ENCODE measurements at places on chromosomes 12 and 14.

GRCh38 chr12:107514887-107515445 is 170.6 kb upstream of the PWP1 start:
- no peak for DNase-seq
- no peaks in the 10 kb centered on the region for H3K4me1 ChIP-seq
- no peak overlapping the region for H3K27ac ChIP-seq
- no peak overlapping the region for H3K4me3 ChIP-seq

DNA sequence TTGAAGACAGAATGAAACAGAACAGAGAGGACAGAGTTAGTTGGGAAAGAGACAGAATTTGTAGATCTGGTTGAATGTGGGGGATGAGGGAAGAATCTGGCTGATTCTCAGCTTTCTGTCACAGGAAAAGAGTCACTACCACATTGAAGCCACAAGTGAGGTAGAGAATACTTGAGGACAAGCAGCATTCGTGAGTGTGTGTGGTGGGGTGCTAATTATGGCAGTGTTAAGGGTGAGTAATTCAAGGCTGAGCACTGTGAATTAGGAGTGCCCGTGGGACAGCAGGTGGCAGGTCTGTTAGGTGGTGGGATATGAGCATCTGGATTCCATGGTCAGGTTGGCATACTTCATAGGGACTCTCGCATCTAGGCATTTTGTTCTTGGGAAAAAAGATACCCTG is 347.4 kb upstream of the PRICKLE1 start:
- no peak overlapping the region for H3K4me3 ChIP-seq
- no peak for DNase-seq
- H3K27me3 ChIP-seq: no peaks in the 10 kb centered on the region
- H3K36me3 ChIP-seq: no peaks in the 10 kb centered on the region

DNA sequence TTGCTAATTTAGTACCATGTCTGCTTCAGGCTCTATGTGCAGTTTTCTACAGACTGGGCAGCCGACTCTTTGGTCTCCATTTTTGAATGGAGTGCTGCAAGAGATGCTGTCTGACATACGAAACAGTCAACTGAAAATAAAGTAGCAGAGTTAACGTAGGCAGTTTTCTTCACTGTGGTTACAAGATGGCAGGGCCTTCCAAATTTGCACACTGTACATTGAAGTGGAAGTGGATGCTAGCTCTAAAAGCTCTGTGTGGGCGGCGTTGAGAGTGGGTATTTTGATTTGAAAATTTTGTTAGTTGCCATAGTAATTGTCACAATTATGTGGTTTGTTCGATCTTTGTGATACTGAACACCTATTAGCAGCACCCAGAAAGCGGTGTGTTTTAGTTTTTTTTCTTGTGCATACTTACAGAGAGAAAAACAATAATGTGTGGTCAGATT is 154.9 kb upstream of the ATP2B1 start:
- no peaks in the 10 kb centered on the region for H3K27me3 ChIP-seq
- peaks cover 49% of the 10 kb centered on the region for H3K4me1 ChIP-seq
- peak; percentile 86 for DNase-seq
- no peaks in the 10 kb centered on the region for H3K36me3 ChIP-seq

- H3K27me3 ChIP-seq: no peaks in the 10 kb centered on the region
- H3K4me3 ChIP-seq: no peak overlapping the region
- no peaks in the 10 kb centered on the region for H3K36me3 ChIP-seq
- no peak overlapping the region for H3K27ac ChIP-seq
- no peak for DNase-seq
- H3K4me1 ChIP-seq: no peaks in the 10 kb centered on the region
Observed at GRCh38 chr12:41242603-41243002, 54.5 kb downstream of the PDZRN4 start.

DNA sequence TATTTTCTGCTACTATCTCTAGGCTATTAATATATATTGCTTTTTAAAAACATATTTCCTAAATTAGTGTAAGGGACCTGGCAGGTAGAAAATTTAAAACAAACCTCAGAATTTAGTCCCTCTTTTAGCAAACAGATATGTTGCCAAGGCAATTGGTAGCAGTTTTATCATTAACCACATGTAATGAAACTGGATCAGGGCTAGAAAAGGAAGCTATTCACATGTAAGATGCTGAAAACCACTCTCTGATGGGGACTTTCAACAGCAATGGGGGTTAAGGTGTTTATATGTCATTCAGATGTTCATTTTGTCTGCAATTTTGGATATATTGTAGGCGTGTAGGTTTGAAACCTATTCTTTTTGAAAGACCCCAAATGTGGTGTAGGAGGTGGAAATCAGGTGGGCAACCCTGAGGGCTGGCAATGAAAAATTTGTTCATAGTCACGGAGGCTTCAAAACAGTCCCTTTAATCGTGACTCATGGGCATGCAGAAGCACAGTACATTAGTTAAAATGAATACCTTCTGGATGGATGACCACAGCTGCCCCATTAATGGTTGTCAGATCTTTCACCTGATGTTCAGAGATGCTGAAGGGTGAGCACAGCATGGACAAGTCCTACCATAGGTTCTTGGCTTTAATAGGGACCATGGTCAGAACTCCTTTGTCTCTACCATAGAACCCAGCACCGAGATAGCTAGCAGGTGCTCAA is 5.9 kb upstream of the PKP2 start:
- no peaks in the 10 kb centered on the region for H3K4me1 ChIP-seq
- H3K4me3 ChIP-seq: no peak overlapping the region
- H3K27me3 ChIP-seq: peaks cover under 1% of the 10 kb centered on the region
- no peaks in the 10 kb centered on the region for H3K36me3 ChIP-seq
- H3K27ac ChIP-seq: no peak overlapping the region

GRCh38 chr14:85531587-85532373 is 1.8 kb downstream of the FLRT2 start:
- DNase-seq: peak; percentile 3
- H3K27ac ChIP-seq: no peak overlapping the region
- H3K4me1 ChIP-seq: peaks cover 3% of the 10 kb centered on the region
- peaks cover 2% of the 10 kb centered on the region for H3K27me3 ChIP-seq
- no peaks in the 10 kb centered on the region for H3K36me3 ChIP-seq

DNA sequence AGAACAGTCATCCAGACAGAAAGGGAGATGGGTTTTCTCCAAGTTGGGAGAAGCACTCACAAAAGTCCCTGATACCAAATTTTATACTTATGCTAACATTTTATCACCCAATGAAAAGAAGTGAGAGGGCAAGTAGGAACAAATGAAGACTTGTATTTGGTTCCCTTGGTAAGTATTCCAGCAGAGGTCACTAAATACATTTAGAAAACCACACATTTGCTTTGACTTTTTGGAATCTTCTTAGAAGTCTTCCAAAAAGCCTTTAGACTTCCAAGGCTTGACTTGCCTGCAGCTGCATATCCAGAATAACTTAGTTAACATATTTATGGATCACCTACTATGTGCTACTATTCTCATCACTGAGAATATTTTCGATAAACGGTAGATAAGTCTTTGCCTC is 3.1 kb upstream of the GYS2 start:
- no peaks in the 10 kb centered on the region for H3K36me3 ChIP-seq
- no peak overlapping the region for H3K4me3 ChIP-seq
- H3K27me3 ChIP-seq: no peaks in the 10 kb centered on the region
- no peak overlapping the region for H3K27ac ChIP-seq
- no peak for DNase-seq

- no peak for DNase-seq
- H3K27me3 ChIP-seq: no peaks in the 10 kb centered on the region
- H3K36me3 ChIP-seq: no peaks in the 10 kb centered on the region
- no peak overlapping the region for H3K4me3 ChIP-seq
- no peak overlapping the region for H3K27ac ChIP-seq
Observed at GRCh38 chr14:39763402-39763890, 331.2 kb upstream of the FBXO33 start.

GRCh38 chr12:104499668-104500332 is 43.1 kb downstream of the CHST11 start:
- H3K36me3 ChIP-seq: no peaks in the 10 kb centered on the region
- H3K27me3 ChIP-seq: no peaks in the 10 kb centered on the region
- no peak overlapping the region for H3K27ac ChIP-seq
- no peak for DNase-seq
- no peak overlapping the region for H3K4me3 ChIP-seq

DNA sequence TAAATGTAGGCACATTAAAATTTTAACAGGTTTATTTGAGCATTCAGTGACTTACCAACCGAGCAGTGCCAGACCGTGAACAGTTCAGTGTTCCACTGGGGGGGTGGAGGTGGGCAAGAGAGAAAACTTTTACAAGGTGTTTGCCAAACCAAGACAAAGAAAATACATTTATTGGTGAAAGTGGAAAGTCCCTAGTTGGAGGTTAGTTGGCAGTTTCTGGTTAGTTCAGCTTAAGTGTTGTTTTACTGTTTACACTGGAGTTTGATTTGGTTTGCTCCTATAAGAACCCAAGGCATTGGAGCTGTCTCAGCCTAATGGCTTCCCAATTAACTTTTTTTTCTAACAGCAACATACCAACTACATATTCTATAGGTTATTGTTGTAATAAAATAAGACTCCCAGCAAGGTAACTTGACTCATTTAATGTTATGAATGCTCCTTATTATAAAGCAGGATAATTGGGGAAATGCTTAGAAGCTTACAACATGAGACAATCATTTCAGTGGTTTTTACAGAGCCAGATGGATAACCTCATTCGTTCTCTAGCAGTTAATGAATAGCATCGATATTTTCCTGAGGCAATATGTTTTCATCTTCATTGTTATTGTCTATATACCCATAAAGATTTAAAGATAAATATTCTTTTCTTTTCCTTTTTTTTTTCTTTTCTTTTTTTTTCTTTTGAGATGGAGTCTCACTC is 115.8 kb downstream of the ETNK1 start:
- no peak for DNase-seq
- H3K27ac ChIP-seq: no peak overlapping the region
- H3K36me3 ChIP-seq: no peaks in the 10 kb centered on the region
- H3K4me3 ChIP-seq: no peak overlapping the region
- H3K4me1 ChIP-seq: no peaks in the 10 kb centered on the region
- no peaks in the 10 kb centered on the region for H3K27me3 ChIP-seq

- H3K36me3 ChIP-seq: peaks cover 53% of the 10 kb centered on the region
- H3K4me1 ChIP-seq: no peaks in the 10 kb centered on the region
- H3K27ac ChIP-seq: no peak overlapping the region
- H3K27me3 ChIP-seq: no peaks in the 10 kb centered on the region
- no peak overlapping the region for H3K4me3 ChIP-seq
Observed at GRCh38 chr14:67343601-67344230, 15.9 kb downstream of the ATP6V1D start.

DNA sequence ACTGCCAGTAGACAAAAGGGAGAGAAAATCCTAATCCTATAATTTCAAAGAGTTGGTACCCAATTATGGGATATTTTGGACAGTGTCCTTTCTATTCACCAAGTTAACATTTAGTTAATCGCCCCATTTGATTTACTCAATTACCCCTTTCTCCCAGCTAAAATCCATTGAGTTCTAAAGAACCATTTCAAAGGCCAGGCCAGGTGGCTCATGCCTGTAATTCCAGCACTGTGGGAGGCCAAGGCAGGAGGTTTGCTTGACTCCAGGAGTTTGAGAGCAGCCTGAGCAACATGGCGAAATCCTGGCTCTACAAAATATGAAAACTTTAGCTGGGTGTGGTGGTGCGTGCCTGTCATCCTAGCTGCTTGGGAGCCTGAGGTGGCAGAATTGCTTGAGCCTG is 5.5 kb upstream of the GPR19 start:
- no peaks in the 10 kb centered on the region for H3K27me3 ChIP-seq
- H3K36me3 ChIP-seq: no peaks in the 10 kb centered on the region
- H3K4me3 ChIP-seq: no peak overlapping the region
- DNase-seq: no peak

GRCh38 chr14:69360438-69361108 is 37.5 kb downstream of the ERH start:
- H3K4me3 ChIP-seq: no peak overlapping the region
- H3K4me1 ChIP-seq: peaks cover 17% of the 10 kb centered on the region

GRCh38 chr12:57046947-57047890 is 2.7 kb downstream of the MYO1A start:
- peak; percentile 50 for DNase-seq

GRCh38 chr14:85250414-85251189 is 279.3 kb upstream of the FLRT2 start:
- no peaks in the 10 kb centered on the region for H3K27me3 ChIP-seq
- no peak overlapping the region for H3K4me3 ChIP-seq
- DNase-seq: no peak
- H3K4me1 ChIP-seq: no peaks in the 10 kb centered on the region
- no peak overlapping the region for H3K27ac ChIP-seq

- peaks cover 3% of the 10 kb centered on the region for H3K36me3 ChIP-seq
- DNase-seq: no peak
- peaks cover 11% of the 10 kb centered on the region for H3K4me1 ChIP-seq
- no peak overlapping the region for H3K4me3 ChIP-seq
- no peak overlapping the region for H3K27ac ChIP-seq
Observed at GRCh38 chr14:65277580-65278270, 134.8 kb upstream of the FUT8 start.

DNA sequence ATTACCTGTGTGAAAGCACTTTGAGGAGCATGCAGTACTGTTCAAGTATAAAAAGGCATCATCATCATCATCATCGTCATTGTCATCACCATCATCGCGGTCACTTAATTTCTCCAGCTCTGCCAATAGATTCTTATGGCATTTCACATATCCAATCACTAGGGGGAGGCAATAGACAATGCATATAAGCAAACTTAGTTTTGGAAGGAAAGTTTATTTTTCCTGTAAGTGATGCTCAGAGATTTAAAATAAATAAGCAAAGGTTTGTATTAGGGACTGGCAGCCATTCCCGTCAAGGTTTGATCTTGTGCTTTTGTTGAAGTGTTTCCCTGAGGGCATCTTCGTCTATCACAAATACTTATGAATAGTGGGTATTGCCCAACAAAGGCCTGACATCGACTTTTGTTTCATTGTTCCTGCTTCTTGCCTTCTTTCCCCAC is 127.4 kb downstream of the KTN1 start:
- no peak overlapping the region for H3K27ac ChIP-seq
- H3K27me3 ChIP-seq: no peaks in the 10 kb centered on the region
- no peaks in the 10 kb centered on the region for H3K4me1 ChIP-seq
- H3K36me3 ChIP-seq: no peaks in the 10 kb centered on the region

All from B cell (primary cell).